ENCODE measurements at places on chromosomes 2 and 18.

DNA sequence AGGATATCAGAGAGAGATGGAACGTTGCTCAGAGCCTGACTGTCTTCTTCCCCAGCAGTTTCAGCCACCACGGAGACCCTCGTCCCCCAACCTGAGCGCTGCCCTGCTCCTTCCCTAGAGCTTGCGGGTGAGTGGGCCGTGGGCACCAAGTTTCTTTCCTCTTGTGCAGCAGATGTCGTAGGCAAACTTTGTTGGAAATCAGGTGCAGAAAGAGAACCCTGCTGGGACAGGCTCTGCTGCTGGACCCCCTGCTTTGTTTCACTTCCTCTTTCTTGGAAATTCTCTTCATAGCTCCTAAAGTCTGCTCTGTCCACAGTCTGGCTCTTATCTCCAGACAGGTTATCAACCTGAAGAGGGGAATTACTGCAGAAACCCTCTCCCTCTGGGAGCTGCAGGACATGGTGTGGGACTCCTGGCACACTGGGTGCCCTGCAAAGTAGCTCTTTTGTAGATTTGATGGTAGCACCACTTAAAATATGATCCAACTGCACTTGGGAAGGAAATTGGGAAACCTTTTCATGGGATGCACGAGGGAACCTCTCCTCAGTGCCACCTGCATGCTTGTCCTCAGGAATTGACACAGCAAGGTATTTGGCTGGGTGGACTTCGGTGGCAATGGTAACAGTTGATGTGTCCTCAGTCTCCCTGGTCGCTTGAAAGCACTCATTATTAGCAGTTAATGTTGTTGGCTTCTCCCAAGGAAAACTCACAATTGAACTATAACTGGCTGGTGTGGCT lies 92.2 kb downstream of the ALPK2 start:
- no peak for DNase-seq

DNA sequence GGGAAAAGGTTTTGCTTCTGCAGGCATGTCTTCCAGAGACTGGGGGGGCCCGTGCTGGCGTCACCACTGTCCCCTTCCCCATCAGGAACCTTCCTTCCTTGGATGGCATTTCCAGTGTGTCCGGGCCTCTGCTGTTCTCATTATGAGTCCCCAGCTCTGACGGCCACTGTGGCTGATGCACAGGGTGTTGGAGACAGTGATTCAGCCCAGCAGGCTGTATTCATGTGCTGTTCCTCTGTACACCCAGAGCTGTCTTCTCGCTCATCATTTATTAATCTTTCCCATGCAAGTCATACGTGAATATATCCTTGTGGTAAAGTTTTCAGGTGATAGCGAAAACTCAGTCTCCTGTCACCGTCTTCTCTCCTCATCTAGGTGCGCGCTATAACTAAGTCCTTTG lies 57.7 kb downstream of the ASAP2 start:
- DNase-seq: no peak

DNA sequence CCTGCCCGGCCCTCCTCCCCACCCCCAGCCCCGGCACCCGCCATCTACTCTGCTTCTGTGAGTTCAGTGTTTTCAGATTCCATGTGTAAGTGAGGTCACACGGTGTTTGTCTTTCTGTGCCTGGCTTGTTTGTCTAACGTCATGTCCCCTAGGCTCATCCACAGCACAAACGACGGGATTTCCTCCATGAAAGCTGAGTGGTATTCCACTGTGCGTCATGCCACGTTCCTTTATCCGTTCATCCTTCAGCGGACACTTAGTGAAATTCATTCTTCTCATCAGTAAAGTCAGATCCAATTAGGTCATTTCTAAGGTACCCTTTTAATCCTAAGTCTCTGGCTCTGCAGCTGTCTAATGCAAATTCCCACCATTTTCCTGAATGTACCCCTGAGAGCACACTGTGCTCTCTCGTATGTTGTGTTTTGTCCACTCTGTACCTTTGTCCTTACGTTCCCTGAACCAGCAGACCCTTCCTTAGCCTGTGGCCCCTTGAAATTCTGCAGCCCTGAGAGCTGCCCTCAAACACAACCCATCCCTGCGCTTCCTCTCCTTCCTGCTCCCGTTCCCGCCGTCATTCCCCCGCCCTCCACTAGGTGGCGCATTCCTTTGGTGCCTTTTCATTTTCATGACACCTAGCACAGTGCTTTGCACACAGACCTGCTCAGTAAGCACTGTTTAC lies 44.1 kb downstream of the TRAPPC12 start:
- DNase-seq: peak; percentile 7

- no peak for DNase-seq
These were observed 187.4 kb downstream of the DNER start for GRCh38 chr2:229526951-229527350.

GRCh38 chr2:183019718-183020442 lies 18.4 kb downstream of the NCKAP1 start:
- no peak for DNase-seq

- DNase-seq: no peak
These were observed 146.1 kb upstream of the WDSUB1 start for GRCh38 chr2:159432610-159433009.

GRCh38 chr2:64562148-64562784 lies 38.1 kb downstream of the AFTPH start:
- peak; percentile 16 for DNase-seq

DNA sequence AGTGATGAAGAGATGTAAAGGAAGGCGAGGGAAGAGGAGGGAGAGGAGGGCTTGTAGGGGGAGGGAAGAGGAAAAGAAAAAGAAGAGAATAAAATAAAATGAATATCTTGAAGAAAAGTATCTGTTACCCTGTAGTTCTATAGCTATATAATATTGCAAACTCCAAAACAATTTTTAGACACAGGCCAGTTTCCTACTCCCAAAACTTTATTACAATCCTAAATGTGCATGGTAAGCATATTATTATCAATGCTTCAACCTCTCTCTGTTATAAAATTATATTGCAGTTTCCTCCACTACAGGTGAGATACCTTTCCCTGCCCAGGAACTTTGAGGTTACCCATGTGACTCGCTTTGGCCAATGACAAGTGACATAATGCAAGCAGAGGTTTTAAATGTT lies 1351.6 kb upstream of the NRXN1 start:
- no peak for DNase-seq

GRCh38 chr18:76442413-76443171 lies 52.5 kb downstream of the ZNF516 start:
- DNase-seq: no peak

GRCh38 chr2:188146888-188147287 lies 144.8 kb upstream of the GULP1 start:
- DNase-seq: no peak

GRCh38 chr2:222535477-222535876 lies 111.1 kb downstream of the SGPP2 start:
- peak; percentile 3 for DNase-seq

GRCh38 chr2:17051538-17051937 lies 385.9 kb upstream of the CYRIA start:
- DNase-seq: peak; percentile 30

DNA sequence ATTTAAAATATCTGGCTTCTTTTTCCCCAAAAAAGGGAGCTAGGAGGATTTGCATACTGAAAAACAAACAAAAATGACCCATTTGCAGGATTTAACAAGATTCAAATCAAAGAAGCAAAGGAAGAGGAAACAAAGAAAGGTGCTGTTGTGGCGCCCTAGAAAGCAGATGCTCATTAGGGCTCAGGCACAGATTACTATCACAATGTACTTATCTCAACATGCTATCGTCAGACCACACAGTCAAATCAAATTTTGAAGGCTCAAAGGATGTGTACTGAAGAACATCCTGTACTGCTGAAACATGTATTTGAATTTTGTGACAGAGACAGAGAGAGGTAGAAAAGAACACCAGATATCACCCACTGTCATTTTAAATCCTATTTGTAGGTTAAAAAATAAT lies 10.9 kb downstream of the RBMS1 start:
- DNase-seq: peak; percentile 2

DNA sequence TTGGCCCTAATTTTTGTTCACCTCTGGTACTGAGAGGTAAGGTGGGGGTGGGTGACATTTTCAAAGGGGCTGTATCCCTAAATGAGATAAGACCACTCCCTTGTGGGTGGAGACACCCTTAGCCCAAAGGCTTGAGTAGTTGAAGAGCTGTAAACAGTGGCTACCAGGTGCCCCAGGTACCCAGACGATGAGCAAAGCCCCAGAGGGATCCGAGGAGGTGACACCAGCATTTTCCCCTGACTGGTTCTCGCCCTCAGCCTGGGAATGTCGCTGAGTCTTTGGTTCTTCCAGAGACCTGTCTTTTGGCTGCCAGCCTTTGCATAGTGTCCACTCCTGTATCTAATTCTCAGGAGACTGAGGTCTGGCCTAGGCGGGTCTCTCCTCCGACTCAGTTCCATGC lies 36.5 kb downstream of the RRM2 start:
- DNase-seq: no peak

DNA sequence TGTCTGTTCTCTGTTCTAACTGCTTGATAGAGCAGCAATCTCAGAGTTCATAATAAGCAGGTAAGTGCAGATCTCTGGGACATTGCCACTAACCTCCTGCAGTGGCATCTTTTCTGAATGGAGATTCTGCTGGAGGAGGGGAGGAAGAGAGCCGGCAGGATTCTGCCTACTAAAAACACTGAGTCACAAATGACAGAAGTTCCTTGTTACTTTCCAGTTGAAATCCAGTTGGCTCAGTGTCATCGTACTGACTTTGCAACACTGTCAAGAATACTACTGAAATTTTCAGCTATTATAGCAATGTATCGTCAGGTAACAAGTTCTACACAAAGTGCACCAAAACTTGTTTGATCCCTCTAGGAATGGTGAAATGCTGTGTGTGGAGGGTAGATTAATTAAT lies 79.6 kb upstream of the ST6GAL2 start:
- no peak for DNase-seq

- no peak for DNase-seq
These were observed 146.7 kb downstream of the RPIA start for GRCh38 chr2:88838165-88838635.

DNA sequence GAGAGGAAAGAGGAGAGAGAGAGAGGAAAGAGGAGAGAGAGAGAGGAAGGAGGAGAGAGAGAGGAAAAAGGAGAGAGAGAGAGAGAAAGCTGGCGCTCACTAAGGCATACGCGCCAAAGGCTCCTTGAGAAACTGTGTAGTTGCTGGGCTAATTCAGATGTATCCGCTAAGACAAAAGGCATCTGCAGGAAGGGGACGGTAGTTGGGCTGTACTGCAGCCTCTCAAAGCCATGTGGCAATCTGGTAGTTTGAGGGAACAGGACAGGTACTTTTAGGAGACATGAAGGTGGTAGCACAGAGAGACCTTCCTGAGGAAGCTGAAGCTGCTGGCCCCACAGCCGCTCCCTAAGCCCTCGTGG lies 31.6 kb downstream of the THNSL2 start:
- DNase-seq: no peak

- no peak for DNase-seq
These were observed 3.1 kb downstream of the DSC3 start for GRCh38 chr18:31039426-31039825.

GRCh38 chr2:54298514-54298913 lies 42.5 kb upstream of the TSPYL6 start:
- DNase-seq: no peak

GRCh38 chr2:238370823-238371372 lies 50.6 kb downstream of the TRAF3IP1 start:
- DNase-seq: peak; percentile 12

- no peak for DNase-seq
These were observed 3031.0 kb upstream of the TEKT4 start for GRCh38 chr2:91839904-91840868.

DNA sequence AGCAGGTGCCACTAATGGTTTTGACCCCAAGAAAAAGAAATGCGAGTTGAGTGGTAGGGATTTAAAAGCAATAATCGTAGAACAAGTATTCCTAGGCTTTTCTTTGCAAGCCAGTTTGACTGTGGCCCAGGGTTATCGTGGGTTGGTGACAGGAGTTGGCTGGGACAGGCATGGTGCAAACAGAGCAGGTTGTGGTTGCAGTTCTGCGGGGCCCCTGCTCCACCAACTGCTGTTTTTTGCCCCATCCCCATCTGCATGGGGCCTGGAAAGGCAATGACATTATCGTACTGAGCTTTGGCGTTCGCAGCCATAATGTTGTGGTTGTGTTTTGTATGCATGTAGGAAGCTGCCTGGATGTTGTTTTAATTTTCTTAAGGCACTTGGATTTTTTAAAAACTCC lies 274.0 kb downstream of the TSN start:
- no peak for DNase-seq

DNA sequence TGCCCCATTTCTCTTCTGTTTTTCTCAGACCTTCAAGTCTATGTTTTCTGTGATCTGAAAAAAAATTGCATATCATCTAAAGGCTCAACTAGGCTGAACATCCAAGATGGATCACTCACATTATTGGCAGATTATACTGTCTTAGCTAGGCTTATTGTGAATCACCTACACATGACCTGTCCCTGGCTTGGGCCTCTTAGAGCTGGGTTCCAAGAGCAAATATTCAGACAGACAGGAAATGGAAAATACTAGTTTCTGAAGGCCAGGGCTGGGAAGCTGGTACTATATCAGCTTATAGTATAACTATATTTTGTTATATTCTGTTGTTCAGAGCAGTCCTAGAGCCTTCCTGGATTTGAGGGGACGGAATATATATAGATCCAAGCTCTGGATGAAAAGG lies 90.3 kb downstream of the PIK3C3 start:
- DNase-seq: no peak

GRCh38 chr2:203612246-203612645 lies 77.1 kb upstream of the RAPH1 start:
- no peak for DNase-seq

GRCh38 chr18:49609256-49610021 lies 47.6 kb downstream of the LIPG start:
- DNase-seq: no peak

GRCh38 chr2:67216103-67216502 lies 181.0 kb upstream of the ETAA1 start:
- no peak for DNase-seq

- no peak for DNase-seq
These were observed 19.5 kb downstream of the FBXO41 start for GRCh38 chr2:73264783-73265182.

GRCh38 chr2:218397463-218397819 lies 2.2 kb upstream of the CTDSP1 start:
- DNase-seq: no peak

GRCh38 chr2:12452185-12452584 lies 264.6 kb upstream of the TRIB2 start:
- DNase-seq: no peak

GRCh38 chr2:22037274-22037673 lies 913.5 kb downstream of the TDRD15 start:
- DNase-seq: no peak

- peak; percentile 65 for DNase-seq
These were observed 76.7 kb downstream of the MRPS9 start for GRCh38 chr2:105114551-105114950.

- no peak for DNase-seq
These were observed 17.2 kb upstream of the ITGAV start for GRCh38 chr2:186572705-186573104.

GRCh38 chr18:28781616-28782362 lies 604.9 kb upstream of the CDH2 start:
- DNase-seq: no peak

All from NCI-H1105 treated with DMSO at 0.1 percent for 48 hours (cell line).